ENCODE measurements at places on chromosomes 7 and 10.

DNA sequence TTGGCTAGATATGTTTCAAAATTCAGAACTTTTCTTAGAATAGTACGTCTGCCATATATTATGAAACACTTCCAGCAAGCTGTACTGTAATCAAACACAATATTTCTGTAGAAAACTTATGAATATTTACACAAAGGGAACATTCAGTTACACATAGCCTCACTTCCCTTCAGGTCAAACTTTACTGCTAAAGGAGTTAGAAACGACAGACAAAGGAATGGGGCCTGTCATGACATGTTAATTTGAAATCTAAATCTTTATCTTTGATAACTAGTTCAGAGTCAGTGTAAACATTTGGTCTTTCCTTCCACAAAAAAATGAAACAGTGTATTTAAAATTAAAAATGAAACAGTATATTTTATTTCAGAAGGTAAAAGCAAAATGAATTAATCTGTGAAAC is 1.0 kb upstream of the CROT start:
- no peak for DNase-seq

- DNase-seq, result no peak
These were observed 28.8 kb downstream of the ENO4 start for GRCh38 chr10:116878123-116878522.

DNA sequence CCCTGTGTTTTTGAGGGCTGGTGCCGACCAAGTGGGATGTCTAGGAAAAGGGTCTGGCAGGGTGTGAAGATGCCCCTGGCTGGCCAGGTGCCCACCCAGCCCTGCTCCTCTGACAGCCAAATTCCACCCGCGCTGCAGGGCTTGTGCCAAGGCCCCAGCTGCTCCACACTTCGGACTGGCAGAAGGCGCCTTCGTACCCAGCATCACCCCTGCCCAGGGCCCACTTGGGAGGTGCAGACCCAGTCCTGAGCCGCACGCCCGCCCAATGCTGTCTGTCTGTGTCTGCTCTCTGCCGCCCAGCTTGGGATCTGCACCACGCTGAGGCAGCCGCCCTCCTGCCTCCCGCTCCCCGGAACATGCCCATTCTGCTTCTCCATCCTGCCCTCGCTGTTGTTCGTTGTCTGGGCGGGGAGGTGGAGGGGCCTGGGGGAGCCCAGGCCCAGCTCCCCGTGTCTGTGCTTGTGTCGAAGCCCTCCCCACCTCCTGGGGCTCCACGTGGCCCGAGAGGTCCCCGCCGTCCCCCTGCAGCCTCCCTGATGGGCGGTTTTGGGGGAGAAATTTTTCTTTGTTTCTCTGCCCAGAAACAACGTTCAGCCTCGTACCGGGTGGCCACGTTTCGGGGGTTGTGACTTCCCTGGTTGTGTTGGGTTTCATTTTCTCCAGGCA is 36.9 kb upstream of the PPIF start:
- no peak for DNase-seq

GRCh38 chr7:91892099-91892705 is 11.7 kb upstream of the MTERF1 start:
- no peak for DNase-seq

DNA sequence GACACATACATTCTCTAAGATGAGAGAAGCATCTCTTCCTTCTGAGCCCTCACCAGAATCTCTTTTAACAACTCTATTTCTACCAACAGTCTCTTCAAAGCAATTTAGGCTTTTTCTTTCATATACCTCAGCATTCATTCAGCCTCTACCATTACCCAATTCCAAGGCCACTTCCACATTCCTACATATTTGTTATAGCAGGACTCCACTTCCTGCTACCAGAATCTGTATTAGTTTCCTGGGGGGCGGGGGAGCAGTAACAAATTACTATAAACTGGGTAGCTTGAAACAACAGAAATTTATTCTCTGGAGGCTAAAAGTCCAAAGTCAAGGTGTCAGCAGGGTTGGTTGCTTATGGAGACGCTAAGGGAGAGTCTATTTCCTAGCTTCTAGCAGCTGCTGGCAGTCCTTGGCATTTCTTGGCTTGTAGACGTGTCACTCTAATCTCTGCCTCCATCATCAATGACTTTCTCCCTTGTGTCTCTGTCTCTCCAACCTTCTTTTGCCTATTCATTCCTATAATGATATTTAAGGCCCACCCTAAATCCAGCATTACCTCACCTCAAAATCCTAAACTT is 7.4 kb downstream of the PRPS1L1 start:
- no peak for DNase-seq

All from CD4-positive, alpha-beta T cell treated with Interleukin-15 for 4 hours (primary cell).